ENCODE measurements at places on chromosomes 13 and 19.

DNA sequence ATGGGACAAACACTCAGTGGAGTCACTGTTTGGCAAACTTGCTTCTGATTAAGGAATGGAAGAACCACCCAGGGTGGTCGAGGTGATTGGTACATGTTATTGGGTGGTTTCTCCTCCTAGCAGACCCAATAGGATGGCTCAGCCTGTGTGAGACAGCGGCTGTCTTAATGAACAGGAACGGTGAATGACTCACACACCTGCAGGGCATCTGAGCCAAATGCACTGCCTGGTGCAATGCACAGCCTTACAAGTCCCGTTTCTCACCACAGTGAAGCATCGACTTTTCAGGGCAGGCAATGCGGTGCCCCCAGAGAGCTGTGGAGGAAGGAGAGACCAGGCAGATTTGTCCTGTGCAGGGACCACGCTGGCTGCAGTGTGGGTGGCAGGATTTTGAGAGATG lies 238.5 kb downstream of the FGF9 start:
- DNase-seq = no peak

DNA sequence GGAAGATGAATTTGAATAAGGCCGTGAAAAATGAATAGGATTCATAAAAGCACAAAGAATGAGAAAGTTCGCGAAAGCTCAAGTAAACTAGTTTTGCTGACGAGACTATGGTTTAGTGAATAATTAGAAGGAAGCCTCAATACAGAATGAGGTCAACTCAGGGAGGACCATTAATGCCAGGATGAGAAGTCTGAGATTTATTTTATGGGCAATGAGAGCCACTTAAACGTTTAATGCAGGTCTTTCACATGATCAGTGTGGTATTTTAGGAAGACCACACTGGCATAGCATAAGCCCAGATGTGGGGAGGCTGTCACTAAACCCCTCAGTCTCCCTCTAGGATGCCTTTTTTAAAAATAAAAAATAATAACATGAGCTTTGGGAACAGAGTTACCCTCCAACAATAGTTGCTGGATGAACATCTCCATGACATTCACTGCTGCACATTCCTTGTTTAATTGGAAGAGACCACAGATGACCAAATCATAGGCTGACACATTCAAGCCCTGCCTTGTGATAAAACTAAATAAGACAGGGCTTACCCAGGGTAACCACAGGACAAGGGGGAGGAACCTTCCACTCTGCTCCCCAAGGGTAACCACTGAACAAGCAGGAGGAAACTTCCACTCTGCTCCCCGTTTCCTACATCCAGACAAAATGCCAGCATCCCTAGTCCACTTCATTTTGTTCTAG lies 43.6 kb upstream of the LSM14A start:
- no peak for DNase-seq

GRCh38 chr19:45484273-45484945 lies 12.4 kb downstream of the RTN2 start:
- no peak for DNase-seq

DNA sequence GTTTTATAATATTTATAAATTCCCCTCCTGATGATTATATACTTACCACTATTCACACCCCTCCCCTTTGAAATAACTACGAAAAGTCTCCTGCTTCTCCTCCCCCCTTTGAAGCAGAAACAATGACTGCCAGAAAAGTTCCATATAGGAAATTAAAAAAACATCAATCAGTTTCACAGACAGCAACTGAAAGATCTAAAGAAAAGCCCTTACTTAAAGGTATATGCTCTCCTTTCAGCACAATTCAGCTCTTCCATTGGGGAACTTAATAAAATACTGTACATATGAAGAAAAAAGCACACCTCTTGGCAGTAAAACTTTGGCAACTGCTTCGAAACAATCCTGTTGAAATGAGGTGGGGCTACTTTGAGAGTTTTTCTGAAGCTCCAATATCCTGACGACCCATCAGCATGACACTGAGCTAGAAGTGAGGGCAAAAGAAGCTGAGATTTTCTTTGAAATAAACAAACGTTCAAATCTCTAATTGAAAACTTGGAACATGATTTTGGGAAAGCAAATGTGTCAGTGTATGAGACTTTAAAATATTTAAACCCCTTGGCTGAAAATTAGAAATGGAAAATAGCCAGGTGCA lies 147.6 kb upstream of the RXFP2 start:
- DNase-seq = no peak

- DNase-seq = no peak
These were observed 8.5 kb downstream of the MTRF1 start for GRCh38 chr13:41254902-41255301.

DNA sequence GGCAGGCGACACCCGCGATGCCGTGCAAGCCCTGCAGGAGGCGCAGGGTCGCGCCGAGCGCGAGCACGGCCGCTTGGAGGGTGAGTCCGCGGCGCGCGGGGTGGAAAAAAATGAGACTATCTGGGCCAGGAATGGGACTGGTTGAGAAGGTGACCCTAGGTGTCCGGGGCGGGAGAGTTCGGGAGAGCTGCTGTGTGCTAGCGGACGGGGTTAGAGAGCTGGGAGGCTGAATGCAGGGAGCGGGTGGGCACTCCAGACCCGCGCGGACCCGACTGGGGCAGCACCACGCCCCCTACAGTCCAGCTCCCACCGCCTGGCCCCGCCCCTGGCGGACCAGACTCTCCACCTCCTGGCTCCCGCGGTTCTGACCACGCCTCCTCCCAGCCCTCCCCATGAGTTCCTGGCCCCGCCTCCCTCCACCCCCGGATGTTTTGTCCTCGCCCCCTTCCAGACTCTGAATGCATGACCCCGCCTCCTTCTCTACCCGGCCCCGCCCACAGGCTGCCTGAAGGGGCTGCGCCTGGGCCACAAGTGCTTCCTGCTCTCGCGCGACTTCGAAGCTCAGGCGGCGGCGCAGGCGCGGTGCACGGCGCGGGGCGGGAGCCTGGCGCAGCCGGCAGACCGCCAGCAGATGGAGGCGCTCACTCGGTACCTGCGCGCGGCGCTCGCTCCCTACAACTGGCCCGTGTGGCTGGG lies 1.5 kb downstream of the CLEC11A start:
- DNase-seq = peak; percentile 94

GRCh38 chr19:57267291-57267690 lies 13.0 kb upstream of the ZNF460 start:
- DNase-seq = no peak

DNA sequence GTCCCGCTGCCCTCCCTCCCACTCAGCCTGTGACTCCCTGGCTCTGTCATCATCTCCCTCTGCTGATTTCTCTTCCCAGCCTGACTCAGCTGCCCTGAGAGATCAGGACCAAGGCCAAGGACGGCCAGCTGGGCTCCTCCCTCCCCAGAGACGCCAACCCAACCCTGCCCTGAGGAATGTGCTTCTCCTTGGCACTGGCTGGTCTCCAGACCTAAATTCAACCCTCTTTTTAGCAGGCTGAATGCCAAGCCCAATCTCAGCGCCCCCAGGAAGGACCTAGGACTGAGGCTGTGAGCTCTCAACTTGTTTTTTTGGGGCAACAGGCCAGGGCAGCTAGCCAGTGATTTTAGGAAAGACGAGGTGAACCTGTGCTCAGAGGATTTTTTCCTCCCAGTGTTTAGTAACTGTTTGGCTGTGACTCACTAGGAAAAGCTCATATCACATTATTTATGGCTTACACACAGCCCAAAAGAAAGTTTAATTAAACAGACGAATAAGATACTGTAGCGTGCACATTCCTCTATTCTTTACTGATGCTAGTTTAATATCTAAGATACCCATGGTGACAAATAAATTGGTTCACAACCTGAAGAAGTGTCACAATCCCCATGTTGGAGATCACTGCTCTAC lies 7.4 kb upstream of the IGFL1 start:
- DNase-seq = no peak

GRCh38 chr13:21501686-21502085 lies 42.6 kb upstream of the ZDHHC20 start:
- no peak for DNase-seq

GRCh38 chr19:31254180-31254551 lies 95.1 kb downstream of the TSHZ3 start:
- no peak for DNase-seq
